ENCODE measurements at places on chromosomes 5 and 9. TPM values are rescaled to one million over a fixed set of nuclear protein-coding genes. Genes with fewer than 3 reads are reported as not detected.

GARIN3 gene
- not detected for total RNA-seq

NEURL1B gene
- 45.8 TPM for total RNA-seq

MARVELD2 gene
- 1.2 TPM for total RNA-seq

STPG3 gene
- not detected for total RNA-seq

DOCK8 gene
- total RNA-seq: 2.9 TPM

LCN12 gene
- 13.1 TPM for total RNA-seq

SLC6A18 gene
- not detected for total RNA-seq
